ENCODE measurements at places on chromosomes 12 and 14.
A peak's percentile ranks its signal among the peaks of the same experiment; 100 is the strongest.

DNA sequence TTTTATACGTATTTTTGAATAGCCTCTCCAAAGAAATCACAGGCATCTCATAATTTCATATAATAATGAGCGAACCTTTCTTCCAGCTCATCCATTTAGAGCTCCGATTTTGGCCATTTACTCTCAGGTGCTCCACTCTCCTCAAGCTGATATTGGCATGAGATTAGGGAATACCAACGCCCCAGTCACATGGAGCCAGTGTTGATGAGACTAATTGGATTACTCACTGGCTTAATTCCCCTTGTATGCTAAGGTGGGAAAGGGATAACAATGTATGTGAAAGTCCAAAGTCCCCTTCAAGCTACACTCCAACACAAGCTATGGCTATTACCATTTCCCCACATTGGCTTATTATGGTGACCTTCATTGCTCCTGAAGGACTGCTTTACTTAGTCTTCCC is 76.6 kb upstream of the NAV3 start:
- no peak for DNase-seq

- no peak for DNase-seq
Observed at GRCh38 chr14:62189698-62190097, 427.5 kb downstream of the SNAPC1 start.

GRCh38 chr14:30874120-30874998 is at the start of gene COCH:
TSS of gene COCH (plus strand) at chr14:30874559. CDS start at chr14:30874939, 380 bp downstream.
- DNase-seq, result peak; percentile 70

GRCh38 chr12:19002216-19002615 is 127.3 kb upstream of the PLEKHA5 start:
- no peak for DNase-seq

DNA sequence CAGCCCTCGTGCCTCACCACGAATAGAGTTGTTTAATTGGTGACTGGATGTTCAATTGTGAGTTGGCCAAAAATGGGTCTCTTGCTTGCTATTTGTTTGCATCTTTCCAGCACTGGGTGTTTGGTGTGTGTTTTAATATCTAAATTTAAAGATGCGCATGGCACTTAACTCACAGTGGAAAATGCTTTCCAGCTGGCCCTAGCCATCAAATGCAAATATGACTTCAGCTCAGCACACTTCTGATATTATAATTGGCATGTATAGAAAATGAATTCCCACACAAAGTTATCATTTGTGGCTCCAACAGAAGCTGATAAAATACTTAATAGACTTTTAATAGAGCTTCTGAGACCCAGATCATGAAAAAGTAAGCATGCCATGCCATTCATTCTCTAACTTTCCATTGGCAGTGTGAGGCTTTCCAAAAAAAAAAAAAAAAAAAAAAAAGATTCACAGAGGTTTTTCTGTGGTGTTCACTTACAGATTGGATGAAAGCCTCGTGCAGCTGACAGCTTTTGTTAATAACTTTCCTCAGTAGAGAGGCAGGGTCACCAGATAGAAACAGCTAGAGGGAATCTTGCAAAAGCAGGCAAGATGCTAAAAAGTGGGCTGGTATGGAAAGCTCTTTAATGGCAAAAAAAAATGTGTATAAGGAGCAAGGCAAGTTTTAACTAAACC is 425.2 kb downstream of the GALC start:
- DNase-seq, result no peak

Data from left forelimb (tissue), 1 donor.